Hepatocyte (in vitro differentiated cells): ENCODE measurements at places on chromosomes 1 and 21. TPM values are rescaled to one million over a fixed set of nuclear protein-coding genes. Genes with fewer than 3 reads are reported as not detected.

Gene HIVEP3
- 0.57 and 2.3 TPM in 2 replicates for total RNA-seq

GRCh38 chr1:168628807-168629206 lies 52.4 kb downstream of the XCL1 start:
- DNase-seq: no peak
- H3K36me3 ChIP-seq: no peaks in the 10 kb centered on the region
- H3K27me3 ChIP-seq: no peaks in the 10 kb centered on the region
- no peak overlapping the region for H3K27ac ChIP-seq
- H3K4me1 ChIP-seq: no peaks in the 10 kb centered on the region

Gene LRRIQ3
- total RNA-seq: 0.20 and 0.40 TPM in 2 replicates

- no peak overlapping the region for H3K4me3 ChIP-seq
- H3K4me1 ChIP-seq: no peaks in the 10 kb centered on the region
These were observed 11.4 kb downstream of the UBASH3A start for GRCh38 chr21:42414928-42415769.

- no peaks in the 10 kb centered on the region for H3K36me3 ChIP-seq
- DNase-seq: no peak
- H3K27me3 ChIP-seq: no peaks in the 10 kb centered on the region
- H3K27ac ChIP-seq: no peak overlapping the region
- no peak overlapping the region for H3K4me3 ChIP-seq
These were observed 27.1 kb upstream of the PTPRF start for GRCh38 chr1:43503534-43503933.

DNA sequence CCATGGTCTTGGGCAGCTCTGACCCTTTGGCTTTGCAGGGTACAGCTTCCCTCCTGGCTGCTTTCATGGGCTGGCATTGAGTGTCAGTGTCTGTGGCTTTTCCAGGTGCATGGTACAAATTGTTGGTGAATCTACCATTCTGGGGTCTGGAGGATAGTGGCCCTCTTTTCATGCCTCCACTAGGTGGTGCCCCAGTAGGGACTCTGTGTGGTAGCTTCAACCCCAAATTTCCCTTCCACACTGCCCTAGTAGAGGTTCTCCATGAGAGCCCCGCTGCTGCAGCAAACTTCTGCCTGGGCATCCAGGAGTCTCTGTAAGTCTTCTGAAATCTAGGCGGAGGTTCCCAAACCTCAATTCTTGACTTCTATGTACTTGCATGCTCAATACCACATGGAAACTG lies 494.5 kb upstream of the LRRC7 start:
- no peaks in the 10 kb centered on the region for H3K4me1 ChIP-seq
- no peaks in the 10 kb centered on the region for H3K27me3 ChIP-seq

DNA sequence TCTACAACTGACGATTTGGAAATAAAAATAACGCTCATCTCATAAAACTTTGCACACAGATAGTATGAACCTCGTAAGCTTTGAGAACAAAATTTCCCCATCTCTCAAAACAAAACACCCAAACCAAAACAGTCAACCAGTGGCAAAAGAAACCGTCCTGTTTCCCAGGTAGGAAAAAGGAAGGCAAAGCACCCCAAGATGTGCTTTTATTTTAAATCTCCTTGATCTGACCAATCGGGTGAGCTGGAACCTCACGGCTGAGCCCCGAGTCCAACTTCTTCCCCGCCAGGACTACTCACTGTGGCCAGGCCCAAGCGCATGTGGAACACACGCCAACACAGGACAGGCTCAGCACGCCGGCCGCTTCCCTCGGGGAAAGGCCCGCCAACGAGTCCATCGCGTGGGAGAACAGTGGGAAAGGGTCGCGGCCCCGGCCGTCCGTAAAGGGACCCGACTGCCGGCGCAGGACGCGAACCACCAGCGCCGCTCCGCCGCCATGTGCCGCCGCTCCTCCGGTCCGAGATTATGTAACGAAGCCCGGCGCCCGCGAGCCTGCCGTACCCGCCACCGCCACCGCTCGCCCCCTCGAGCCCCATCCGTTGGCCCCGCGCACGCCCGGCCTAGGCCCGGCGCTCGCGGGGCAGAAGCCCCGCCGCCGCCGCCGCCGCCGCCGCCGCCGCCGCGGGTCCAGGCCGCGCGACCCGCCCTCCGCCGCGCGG lies 759 bp downstream of the AHCTF1 start:
- no peaks in the 10 kb centered on the region for H3K36me3 ChIP-seq
- H3K4me1 ChIP-seq: peaks cover 8% of the 10 kb centered on the region
- no peaks in the 10 kb centered on the region for H3K27me3 ChIP-seq
- H3K4me3 ChIP-seq: peak overlapping the region; percentile 88
- peak; percentile 69 for DNase-seq

- peak overlapping the region; percentile 93 for H3K27ac ChIP-seq
- peaks cover 48% of the 10 kb centered on the region for H3K4me1 ChIP-seq
- no peaks in the 10 kb centered on the region for H3K36me3 ChIP-seq
- H3K4me3 ChIP-seq: no peak overlapping the region
- DNase-seq: peak; percentile 73
These were observed 39.0 kb downstream of the GALNT2 start for GRCh38 chr1:230105754-230106625.
